ENCODE measurements at places on chromosomes 2 and 18.

GRCh38 chr2:157831573-157832315 lies 44.4 kb downstream of the ACVR1 start:
- DNase-seq, result no peak

DNA sequence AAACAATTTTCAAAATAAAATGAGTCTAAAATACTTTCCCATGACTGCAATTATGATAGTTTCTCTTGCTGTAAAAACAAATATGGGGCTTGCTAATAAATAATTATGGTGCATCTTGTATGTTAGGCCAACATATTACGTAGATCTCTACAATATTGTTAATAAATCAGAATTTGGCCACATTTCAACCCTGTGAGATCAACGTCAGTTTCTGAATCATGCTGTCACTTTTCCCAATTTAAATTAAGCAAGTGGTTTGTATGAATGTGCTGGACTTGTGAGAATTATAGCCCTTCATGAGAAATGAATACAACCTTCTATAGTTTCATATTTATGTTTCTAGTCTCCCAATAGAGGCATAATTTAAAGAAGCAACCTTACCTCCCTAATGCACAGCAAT lies 808.9 kb downstream of the SUCLG1 start:
- no peak for DNase-seq

GRCh38 chr18:21203126-21203525 lies 38.9 kb upstream of the GREB1L start:
- no peak for DNase-seq

DNA sequence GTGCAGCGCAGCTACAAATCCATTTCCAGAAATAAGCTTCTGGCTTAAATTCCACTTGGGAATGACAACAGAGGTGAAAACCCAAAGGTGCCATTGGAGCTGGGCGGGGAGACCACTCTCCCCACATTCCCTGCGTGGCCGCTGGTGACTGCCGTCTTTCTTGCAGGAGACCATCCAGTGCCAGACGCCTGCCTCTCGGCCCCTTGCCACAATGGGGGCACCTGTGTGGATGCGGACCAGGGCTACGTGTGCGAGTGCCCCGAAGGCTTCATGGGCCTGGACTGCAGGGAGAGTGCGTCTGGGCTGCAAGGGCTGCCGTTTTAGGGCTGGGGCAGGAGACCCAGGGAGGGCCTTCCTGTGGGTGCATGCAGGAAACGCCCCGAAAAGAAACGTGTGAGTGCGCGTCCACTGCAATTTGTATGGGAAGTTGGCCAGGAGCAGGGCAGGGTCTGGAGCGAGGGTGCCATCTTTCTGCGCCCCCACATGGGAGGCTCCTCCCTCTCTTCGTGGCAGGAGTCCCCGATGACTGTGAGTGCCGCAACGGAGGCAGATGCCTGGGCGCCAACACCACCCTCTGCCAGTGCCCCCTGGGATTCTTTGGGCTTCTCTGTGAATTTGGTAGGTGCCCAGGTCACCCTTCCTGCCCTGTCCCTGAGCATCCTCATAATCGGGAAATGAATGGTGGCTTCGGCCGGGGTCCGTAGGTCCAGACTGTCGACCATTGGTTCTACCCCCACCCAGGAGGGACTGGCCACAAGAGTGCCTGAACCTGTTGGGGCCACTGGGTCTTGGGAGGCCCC lies 49.9 kb downstream of the SNED1 start:
- no peak for DNase-seq

DNA sequence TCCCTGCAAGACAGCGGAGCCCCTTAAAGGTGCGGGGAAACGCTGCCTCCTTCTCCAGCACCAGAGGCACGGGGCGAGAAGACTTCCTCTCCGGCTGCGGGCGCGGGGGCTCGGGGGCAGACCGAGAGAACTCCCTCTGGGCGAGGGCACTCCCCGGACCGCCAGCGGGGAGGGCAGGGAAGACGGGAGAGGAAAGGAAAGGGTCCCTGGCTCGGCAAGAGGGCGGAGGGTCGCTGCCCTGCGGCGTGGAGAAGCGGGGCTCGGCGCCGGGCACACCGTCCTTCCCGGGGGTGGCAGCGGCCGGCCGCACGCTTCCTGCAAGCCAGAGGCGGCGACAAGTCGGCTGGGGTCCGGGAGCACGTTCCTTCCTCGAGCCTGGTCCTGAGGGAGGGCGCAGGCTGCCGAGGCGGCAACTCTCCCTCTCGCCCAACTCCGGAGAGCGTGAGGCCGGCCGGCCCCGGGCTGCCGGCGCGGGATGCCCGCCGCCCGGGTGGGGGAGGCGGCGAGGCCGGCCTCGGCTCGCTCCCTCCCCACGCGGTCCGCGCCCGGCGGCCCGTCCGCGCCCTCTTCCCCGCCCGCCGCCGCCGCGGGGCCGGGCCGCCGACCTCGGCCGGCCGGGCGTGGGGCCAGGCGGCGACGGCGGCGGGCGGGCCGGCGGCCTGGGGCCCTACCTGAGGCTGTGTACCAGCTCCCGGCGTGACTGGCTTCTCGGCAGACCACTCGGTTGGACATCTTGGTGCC lies 1.1 kb downstream of the MEMO1 start:
- no peak for DNase-seq

DNA sequence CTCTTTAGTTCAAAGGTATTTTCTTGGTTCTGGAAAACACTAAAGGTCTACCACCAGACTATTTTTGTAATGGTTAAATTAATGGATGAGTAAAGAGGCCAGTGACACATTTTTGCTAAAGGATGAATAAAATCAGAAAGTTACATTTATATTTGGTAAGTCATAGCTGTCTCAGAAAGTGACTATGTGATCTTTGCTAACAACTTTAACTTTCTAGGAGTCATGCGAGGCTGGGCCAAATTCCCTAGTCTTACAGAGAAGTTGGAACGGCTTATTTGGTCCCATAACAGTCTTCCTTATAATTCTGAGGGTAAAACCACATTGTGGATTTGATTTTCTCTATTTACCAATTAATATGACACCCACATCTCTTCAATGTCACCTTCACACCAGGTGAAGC lies 198.1 kb downstream of the PDE1A start:
- no peak for DNase-seq

GRCh38 chr18:5986257-5986931 lies 91.1 kb upstream of the TMEM200C start:
- no peak for DNase-seq

DNA sequence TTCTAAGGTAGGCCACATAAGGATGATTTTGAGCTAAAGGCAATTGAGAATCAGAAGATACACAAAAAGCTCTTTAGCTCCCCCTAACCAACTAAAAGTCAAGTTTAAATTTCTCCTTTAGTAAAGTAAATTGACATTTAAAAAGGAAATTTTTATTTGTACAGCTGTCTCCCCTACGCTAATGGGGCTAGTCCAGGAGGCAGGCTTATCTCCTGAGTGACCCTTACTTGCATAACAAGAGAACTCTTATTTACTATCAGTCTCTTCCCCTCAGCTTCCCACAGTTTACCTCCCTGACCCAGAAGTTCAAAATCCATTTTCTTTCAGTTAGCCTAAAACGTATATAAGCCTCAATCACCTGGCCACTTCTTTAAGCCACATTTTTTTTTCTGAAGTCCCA lies 1002.8 kb upstream of the NRXN1 start:
- DNase-seq, result no peak

DNA sequence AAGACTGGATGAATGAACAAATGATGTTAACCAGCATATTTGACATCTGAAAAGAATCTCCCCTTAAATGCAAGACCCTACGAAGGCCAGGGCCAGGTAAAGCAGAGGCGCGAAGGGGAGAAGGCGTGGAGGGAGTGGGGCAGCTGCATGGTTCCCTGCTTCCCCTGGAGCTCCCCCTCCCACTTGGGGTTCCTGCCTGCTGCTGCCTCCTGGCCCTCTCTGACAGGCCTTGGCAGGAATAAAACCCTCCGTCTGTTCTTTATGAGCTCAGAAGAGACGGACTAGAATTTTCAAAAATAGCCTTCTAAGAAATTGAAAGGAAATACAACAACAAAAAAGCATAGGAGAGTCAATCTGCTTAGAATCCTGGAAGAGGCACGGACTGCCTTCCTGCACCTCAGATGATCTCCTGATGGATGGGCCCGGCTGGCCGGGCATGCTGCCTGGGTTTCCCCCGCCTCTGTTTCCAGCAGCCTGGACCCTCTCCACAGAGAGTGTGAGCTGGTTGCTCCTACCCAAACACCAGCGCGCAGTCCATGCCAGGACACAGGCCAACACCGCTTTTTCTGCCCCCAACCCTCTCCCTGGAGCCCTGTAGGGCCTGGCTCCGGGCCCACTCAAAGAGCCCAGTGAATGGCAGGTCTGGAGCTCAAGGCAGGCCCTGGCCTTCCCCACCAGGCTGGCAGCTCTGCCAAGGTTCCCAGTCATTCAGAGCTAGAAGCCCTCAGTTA lies 23.9 kb downstream of the CFAP65 start:
- DNase-seq, result no peak

- DNase-seq, result no peak
Observed at GRCh38 chr2:239912938-239913635, 112.1 kb downstream of the NDUFA10 start.

DNA sequence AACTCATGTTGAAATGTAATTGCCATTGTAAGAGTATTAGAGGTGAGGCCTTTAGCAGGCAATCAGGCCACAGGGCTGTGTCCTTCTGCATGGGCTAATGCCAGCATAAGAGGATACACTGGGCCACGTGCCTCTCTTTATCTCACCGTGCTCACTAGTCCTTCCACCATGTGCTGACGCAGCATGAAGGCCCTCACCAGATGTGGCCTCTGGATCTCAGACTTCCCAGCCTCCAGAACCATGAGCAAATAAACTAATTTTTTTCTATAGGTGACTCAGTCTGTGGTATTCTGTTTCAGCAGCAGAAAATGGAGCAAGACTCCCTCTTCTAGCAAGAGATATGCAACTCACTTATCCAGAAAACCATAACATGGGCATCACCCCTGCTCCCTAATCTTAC lies 149.7 kb upstream of the ZNF236 start:
- no peak for DNase-seq

GRCh38 chr2:100166701-100167100 lies 24.3 kb upstream of the AFF3 start:
- no peak for DNase-seq

DNA sequence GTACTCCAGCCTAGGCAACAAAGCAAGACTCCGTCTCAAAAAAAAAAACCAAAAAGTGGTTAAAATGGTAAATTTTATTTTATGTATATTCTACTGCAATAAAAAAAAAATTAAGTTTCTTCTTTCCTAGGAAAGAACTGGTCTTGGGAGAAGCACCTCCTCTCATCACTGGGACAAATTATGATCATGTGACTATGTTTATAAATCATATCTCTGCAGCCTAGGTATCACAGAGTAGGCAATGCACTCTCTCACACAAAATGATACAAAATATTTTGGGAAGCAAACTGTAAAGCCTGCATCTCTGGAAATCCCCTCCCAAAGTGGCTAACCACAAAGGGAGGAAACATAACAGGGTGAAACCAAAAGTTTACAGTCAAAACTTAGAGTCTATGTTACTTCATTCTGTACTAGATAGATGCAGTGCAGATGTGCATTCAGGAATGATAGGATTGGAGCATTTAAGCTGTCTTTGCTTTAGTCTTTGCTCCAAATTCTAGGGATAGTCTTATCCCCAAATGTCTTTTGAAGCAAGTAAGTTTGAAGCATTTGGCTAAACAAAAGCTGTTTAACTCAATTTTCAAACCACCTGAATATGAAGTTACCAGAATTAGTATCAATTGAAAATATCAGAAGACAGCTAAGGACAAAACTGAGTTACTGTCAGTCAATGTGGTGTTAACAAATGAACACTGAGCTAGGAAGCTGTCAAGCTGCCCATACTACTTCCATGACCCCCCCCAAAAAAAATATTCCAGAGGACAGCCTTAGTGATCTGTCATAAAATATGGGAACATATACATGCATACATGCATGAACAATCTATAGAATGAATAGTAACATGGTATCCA lies 21.1 kb upstream of the MALT1 start:
- no peak for DNase-seq

DNA sequence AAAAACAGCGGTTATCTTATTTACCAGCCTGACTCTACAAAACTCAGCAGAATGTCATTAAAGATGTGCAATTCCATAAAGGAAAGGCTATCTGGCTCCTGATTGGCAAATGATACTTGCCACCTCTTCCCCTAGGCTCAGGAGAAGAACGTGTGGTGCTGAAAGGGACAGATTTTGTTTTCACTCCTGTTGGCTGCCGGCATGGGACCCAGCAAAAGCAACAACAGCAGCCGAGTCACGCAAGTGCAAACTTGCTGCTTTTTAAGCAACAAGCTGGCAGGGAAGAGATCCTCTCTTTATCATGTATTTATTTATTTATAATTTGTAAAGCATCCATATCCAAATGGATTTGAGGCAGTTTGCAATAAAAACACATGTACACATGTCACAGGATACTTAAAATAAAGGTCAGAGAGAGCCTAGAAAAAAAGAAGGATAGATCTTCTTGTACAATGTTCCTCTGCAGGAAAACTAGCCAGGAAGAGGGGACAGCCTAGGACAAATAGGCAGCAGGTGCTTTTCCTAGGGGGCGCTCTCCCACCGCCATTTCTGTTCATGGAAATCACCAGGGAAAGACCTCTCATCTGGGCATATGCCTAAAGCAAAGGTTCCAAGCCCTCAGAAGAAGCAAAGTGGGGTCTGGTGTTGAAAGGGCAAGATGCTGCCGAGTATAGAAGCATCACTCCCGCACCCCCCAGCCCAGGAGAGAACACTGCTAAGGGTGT lies 799.3 kb downstream of the BCL11A start:
- no peak for DNase-seq

DNA sequence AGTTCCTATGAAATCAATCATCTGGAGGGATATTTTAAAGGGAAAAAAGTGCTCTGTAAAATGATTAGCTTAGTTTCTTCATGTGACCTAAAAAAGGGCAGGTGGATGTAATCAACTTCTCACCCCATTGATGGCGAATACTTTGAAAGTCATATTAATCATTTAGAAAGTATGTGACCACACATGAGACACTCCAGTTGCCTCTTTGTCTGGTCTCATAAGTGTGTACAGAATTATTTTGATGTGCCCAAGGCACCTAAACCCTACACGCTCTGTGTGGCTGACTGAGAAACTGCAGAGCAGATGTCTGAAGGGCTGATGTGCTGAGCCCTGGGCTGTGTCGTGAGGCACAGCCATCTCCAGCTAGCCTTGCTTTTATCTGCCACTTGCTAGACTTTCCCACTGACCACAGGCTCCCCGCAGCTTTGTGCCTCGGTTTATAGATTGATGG lies 26.9 kb downstream of the SGPP2 start:
- DNase-seq, result no peak

- no peak for DNase-seq
Observed at GRCh38 chr2:120319686-120320317, 26.1 kb upstream of the INHBB start.

All from kidney epithelial cell (primary cell).